ENCODE measurements at places on chromosomes 5 and 9.
A peak's percentile ranks its signal among the peaks of the same experiment; 100 is the strongest.

DNA sequence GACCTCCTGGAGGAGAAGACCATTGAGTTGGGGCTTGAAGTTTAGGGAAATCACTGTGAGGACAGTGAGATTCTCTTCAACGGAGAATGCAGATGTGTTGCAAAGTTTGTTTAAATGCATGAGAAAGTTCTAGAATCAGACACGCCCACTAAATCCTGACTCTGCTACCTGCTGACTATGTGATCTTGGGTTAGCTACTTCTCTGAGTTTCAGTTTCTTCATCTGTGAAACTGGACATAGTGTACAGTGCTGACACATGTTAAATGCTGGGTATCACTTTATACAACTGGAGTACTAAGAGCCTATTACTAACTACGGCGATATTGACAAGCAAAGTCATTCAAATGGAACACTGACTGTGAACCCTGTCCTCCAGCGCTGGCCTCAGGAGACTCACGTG is 255.5 kb downstream of the HSPA4 start:
- no peak for DNase-seq

- no peak for DNase-seq
Measured at GRCh38 chr5:143277536-143277935, 126.0 kb downstream of the NR3C1 start.

- no peak for DNase-seq
Measured at GRCh38 chr5:28216939-28217360, 1178.6 kb upstream of the CDH9 start.

DNA sequence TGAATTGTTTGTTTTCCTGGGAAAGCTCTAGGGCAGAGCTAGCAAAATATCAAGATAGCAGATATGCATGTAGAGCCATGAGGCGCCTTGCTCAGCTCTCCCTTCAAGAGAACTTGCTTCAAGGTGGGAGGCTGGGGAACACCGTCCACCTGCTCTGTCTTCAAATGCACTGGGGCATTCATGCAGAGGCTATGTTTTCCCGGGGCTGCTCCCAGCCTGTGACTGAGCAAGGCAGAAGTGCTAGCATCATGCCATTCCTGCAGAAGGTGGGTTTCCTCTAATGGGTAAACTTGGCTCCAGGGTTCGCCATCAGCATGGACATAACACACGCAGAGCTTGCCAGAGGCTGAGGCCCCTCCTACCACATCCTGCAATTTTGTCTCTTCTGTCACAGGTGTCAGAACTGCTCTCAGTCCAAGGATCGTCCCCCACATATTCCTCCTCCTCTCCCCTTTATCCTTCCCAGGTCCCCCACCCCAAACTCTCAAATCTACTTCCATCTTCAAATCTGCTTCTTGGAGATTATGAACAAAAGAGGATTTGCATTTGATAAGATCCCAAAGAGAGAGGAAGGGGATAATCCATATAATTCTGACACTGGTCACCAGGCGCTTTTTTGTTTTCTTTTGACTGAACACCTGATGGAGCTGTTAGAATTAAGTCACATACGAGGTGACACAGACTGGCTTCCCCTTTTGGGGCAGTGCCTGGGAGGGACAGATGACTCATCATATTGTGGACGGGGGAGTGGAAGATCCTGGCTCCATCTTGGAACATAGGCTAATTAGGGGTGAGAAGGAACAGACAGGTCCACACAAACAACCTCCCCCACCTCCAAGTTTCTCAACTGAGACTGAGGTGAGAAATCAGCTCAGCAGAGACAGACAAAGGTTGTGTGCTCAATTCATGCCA is 85.0 kb upstream of the TAF11L2 start:
- DNase-seq: no peak

GRCh38 chr5:20601678-20602100 is 613.7 kb upstream of the CDH18 start:
- no peak for DNase-seq

GRCh38 chr5:61184708-61185107 is 22.4 kb upstream of the SMIM15 start:
- no peak for DNase-seq

DNA sequence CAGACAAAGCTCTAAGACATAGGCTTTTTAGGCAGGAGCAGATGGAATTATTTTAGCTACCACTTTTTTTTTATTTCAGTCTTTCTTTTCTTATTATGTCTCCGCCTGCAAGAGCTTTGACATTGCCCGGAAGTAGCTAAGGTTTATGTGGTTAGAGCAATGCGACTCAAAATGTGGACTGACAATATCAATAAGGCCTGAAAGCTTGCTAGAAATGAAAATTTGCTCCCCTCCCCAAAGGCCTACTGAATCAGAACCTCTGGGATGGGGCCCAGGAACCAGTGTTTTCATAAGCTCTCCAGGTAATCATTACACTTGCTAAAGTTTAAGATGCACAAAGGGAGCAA is 81.3 kb downstream of the SUSD1 start:
- DNase-seq: no peak

- no peak for DNase-seq
Measured at GRCh38 chr9:72753266-72753893, 199.5 kb downstream of the ALDH1A1 start.

DNA sequence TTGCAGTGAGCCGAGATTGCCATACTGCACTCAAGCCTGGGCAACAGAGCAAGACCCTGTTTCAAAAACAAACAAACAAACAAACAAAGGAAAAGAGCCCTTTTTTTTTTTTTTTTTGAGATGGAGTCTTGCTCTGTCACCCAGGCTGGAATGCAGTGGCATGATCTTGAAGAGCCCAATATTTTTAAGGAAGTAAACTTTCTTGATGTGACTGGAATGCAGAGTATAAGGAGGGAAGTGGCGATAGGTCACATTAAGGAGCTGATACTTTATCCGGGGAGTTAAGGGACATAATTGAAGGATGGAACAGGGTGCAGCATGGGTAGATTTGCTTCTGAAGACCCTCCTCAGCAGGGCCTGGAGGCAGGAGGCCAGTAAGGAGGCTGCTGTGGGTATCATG is 13.0 kb downstream of the NAIF1 start:
- DNase-seq: no peak

- DNase-seq: no peak
Measured at GRCh38 chr5:13354611-13355010, 589.9 kb downstream of the DNAH5 start.

GRCh38 chr5:43603344-43604217 is 601 bp downstream of the NNT start:
- DNase-seq: peak; percentile 89

DNA sequence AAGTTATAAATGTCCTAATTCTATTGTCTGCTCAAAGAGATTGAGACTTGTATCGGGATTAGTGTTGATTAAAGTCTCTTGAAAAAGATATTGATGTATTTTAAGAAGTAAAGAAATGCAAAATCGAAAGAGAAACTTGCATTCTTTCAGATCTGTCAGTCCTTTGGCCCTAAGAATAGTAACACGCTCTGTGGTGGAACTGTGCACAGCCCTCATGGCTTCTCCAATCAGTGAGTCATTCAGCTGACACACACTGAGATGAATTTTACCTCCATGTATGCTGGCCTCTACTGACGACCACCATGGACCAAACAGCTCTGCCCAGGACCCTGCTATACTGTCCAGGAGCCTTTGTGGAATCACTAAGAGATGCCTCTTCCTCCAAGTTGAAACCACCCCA is 232.4 kb downstream of the ESM1 start:
- no peak for DNase-seq

DNA sequence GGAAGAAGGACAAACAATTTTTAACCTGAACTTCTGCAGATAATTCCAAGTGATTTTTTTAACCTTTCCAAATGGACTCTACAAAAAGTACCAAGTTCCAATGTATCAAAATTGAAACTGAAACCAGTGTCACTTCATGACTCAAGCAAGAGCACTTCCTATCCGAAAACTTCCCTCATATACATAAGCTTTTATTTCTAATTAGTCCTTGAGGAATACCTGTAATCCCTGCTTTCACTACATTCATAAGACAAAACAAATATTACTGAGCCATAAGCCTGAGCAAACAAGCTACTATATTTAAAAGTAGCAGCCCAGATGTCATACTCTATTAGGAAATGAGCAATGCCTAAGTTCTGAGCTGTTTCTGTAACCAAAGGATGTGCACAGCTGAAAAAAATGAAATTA is 224.4 kb downstream of the EBF1 start:
- DNase-seq: no peak

DNA sequence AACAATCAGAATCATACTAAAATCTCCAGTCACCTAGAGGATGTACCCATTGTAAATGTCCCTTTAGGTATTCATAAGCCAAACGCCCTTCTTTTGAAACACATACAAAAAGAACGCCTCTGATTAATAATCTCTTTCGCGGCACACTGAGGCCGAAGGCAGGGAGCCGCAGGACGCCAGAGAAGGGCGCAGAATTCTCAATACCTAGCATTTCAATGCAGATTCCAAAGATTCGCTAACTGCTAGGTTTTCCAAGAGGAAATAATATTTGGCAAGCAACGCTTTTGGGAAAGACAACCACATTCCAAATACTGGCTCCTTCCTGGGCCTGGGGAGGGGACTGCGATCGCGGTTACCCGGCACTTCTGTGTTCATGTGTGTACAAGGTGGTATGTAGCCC is 203.3 kb downstream of the MEF2C start:
- no peak for DNase-seq

GRCh38 chr5:68021227-68021626 is 194.3 kb upstream of the PIK3R1 start:
- no peak for DNase-seq

GRCh38 chr9:128554155-128554862 is 1.9 kb downstream of the SPTAN1 start:
- peak; percentile 52 for DNase-seq

DNA sequence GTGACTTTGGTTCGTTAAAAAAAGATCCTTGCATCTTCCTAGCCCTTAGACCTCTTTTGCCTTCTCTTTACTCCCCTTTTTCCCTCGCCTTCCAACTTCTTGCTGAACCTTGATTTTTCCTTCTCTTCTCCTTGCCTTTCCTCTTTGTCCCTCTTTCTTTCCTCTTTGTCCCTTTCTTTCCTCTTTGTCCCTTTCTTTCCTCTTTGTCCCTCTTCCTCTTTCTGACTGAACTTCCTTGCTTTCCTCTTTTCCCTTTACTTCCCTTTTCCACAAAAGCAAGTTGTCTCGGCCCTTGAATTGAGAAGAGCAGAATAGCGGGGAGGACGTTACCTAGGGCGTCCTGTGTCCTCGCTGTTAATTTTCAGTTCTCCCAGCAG is 1.4 kb upstream of the MLLT3 start:
- DNase-seq: no peak

DNA sequence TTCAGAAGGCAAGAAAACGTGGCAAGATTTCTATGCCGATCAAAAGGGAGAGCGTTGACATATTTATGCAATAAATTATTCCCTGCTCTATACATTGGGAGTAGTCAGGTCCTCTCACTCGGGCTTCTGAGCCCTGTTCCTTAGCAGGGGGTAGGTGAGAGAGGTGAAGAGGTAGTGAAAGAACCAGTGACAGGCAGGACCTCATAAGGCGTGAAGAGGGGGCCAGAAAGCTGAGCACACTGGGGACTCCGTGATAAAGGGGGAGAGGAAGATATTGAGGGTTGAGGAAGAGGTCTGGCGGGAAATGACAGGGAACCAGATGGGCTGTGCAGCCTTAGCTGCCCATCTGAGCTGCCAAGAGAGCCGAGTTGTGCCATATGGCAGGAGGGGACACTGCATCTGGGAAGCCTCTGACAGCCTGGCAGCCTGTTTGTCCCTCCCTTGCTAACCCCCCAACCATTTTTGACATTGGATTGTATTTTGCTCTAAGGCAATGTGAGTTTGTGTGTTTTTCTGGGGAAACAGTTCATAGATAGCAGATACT is 782 bp upstream of the CDC20B start:
- DNase-seq: no peak

DNA sequence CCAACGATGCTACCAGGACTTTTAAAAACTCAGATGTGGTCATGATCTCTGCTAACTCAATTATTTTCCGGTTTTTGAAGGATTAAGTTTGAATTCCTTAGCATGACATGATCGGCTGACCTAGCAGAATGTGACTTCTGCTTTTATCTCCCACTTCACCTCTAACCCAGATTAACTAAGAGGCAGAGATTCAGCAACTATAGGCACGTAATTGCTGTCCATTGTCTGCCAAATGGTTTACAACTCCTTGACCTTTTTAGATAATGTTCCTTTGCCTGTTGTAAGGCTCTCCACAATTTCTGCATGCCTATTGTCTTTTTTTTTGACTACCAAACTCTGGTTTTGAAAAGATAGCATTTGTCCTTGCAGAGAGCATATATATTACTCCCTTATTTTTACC is 268.2 kb downstream of the BRINP1 start:
- DNase-seq: no peak

- DNase-seq: no peak
Measured at GRCh38 chr5:71011194-71011792, 13.8 kb downstream of the NAIP start.

DNA sequence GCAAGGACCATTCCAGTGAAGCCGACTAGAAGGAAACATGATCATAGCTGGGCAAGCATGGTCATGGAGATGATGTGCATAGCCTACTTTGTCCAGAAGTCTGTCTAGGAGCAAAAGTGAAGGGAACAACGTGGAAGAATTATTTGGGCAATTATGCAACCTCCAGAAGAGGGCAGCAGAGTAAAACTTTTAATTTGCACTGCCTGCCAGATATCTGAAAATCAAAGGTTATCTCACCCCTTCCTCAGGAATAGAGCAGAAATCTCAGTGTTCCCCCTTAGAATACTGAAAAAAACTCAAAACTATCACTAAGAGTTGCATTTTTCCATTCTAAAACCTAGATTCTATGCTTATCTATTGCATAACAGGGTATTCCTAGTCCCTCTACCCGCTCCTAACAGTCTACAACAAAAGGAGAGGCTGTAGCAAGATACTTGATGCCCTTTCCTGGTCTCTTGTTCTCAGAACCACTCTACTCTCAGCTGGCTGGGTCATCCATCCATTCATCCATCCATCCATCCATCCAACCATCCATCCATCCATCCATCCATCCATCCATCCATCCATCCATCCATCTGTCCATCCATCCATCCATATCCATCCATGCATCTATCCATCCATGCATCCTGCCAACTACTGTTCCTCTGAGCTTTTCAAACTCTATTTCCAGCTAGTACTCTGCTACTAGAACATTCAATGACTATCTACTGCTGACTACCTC is 8.4 kb upstream of the SETD9 start:
- DNase-seq: no peak

DNA sequence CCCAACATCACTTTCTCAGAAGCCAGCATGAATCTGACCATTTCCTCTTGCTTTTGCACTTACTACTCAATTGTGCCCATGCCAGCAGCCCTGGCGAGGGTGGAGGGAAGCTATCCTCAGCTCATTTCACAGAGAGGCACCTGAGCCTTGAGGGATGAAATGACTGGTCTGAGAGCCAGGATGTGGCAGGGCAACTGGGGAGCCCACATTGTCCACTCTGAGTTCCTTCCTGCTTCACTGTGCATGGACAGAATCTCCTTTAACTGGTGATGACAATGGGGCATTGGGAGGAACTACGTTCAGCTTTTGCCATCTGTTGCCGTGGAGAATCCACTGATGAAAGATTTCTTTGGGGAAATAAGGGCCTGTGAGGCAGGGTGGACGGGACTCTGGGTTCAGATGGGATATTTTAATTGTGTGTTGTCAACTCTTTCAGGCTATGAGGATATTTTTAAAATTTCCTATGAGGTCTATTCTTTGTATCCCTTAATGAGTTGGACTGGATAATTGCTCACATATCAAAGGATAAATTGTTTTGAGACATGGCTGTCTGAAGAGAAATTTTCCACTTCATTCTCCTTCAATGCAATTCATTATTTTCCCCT is 78.3 kb downstream of the TNC start:
- DNase-seq: no peak

GRCh38 chr9:106697390-106697749 is 165.6 kb upstream of the ZNF462 start:
- DNase-seq: no peak

GRCh38 chr9:114289571-114290481 is 33.1 kb upstream of the ORM1 start:
- DNase-seq: peak; percentile 9

Measured in left ventricle myocardium superior (tissue), 1 donor.